ENCODE measurements at places on chromosomes 16 and 17.

GRCh38 chr16:26118575-26118974, 426.8 kb downstream of the HS3ST4 start:
- peak; percentile 39 for DNase-seq

DNA sequence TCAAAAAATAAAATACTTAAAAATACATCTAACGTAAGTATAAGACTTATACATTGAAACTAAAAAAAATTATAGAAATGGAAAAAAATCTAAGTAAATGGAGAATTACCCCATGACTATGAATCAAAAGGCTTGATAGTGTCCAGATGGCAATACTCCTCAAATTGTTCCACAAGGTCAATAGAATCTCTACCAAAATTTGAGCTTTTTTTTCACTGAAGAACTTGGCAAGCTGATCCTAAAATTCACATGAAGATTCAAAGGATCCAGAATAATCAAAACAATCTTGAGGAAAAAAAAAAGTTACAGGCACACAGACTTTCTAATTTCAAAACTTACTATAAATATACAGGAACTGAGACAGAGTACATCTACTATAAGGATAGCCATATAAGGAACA, 448.4 kb upstream of the CDH11 start:
- no peak for DNase-seq

GRCh38 chr16:79261481-79261940, 339.0 kb downstream of the MAF start:
- DNase-seq: peak; percentile 62

DNA sequence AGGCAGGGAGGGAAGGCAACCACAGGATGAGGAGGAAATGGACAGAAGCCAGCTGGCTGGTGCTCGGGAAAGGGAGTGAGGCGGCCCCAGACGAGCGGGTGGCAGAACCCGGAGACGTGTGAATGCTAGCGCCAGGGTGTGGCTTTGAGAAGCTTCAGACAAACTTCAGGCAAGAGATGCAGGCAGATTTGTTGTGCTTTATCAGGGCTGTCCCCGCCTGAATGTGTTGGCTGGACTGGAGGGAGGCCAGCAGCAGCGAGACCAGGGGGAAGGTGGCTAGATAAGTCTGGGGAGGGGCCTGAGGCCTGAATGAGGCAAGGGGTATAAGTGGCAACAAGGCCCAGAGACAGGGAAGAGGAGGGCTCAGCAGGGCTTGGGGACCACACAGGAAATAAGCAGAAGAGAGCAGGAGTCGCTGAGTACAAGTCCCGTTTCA, 22.0 kb downstream of the CAMKK1 start:
- no peak for DNase-seq

DNA sequence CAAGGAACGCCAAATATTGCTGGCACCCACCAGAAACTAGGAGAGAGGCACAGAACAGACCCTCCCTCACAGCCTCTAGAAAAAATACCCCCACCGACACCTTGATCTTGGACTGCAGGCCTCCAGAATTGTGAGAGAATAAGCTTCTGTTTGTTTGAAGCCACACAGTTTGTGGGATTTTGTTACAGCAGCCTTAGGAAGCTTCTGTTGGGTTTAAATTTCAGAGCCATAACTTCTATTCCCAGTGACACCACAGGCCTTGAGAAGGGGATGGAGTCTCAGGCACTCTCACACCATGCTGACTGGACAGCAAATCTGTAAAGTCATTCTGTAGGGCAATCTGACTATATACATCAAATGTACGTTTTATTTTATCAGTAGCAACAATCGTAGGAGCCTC, 38.6 kb downstream of the RNF112 start:
- no peak for DNase-seq

- no peak for DNase-seq
Measured at GRCh38 chr17:47604598-47604927, 45.2 kb upstream of the KPNB1 start.

GRCh38 chr17:57259306-57259705, 3.0 kb downstream of the MSI2 start:
- DNase-seq: no peak

DNA sequence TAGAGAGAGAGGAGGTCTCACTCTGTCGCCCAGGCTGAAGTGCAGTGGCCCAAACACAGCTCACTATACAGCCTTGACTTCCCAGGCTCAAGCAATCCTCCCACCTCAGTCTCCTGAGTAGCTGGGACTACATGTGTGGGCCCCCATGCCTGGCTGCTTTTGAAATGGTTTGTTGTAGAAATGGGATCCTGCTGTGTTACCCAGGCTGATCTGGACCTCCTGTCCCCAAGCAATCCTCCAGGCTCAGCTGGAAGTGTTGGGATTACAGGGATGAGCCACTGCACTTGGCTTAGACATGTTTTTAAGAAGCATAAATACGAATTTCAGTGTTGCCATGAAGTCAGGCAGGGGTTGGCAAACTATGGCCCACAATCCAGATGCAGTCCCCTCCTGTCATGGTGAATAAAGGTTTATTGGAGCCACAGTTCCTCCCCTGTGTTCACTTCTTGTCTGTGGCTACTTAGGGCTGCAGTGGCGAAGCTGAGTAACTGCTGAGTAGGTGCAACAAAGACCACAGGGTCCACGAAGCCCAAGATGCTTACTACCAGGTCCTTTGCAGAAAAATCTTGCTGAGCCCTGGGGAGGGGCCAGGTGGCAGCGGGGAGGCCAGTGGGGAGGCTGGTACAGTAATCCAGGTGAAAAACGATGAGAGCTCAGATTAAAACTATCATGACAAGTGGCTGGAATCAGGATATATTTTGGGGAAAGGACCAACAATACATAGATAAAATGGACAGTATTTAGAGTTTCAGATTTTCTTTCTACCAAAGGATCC, 35.2 kb downstream of the TNFRSF13B start:
- no peak for DNase-seq
